Suppressor macrophage treated with lipopolysaccharide for 1 hour (primary cell): ENCODE measurements at places on chromosomes 7 and 10.
A peak's percentile ranks its signal among the peaks of the same experiment; 100 is the strongest.

- DNase-seq: no peak
Observed at GRCh38 chr10:78944723-78945312, 123.9 kb upstream of the ZMIZ1 start.

- peak; percentile 58 for DNase-seq
Observed at GRCh38 chr10:96290368-96291133, 13.7 kb upstream of the DNTT start.

- peak; percentile 71 for DNase-seq
Observed at GRCh38 chr10:116741391-116742351, 695 bp downstream of the HSPA12A start.

GRCh38 chr7:140350056-140350455, 48.3 kb downstream of the SLC37A3 start:
- DNase-seq: no peak

DNA sequence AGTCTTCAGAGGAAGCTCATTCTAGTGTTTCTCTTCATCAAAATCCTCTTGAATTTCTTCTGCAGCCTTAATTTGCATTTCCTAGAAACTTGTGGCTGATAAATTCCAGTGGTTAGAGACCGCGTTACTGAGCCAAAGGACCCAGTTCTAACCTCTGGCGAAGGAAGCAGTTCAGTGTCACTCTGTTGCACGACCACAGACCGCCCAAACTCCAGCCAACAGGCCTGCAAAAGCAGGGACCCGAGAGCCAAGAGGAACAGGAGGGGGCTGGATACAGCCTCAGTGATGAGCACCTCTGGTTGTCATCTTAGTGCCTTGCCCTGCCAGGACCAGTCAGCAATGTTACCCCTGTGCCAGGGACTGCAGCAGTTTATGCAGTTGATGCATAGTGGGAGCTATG, 70.0 kb downstream of the AFAP1L2 start:
- DNase-seq: no peak

GRCh38 chr7:45028920-45029344, 28.9 kb downstream of the CCM2 start:
- no peak for DNase-seq

DNA sequence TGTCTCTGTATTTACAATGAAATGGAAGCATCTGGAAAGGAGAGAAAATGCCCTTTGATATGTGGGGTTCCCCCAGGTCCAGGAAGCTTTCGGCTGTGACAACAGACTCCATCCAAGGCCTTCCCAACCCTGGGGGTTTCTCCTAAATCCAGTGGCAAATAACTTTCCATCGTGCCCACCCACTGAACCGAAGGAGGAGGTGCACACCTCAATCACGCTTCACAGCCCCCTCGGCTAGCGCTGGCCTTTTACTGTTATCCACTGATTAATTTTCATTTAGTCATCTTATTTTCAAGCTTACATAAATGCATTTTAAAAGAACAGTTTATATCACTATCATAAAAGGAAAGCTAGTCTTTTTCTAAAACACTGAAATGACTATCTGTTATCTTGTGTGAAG, 286.8 kb upstream of the ZMIZ1 start:
- DNase-seq: no peak

DNA sequence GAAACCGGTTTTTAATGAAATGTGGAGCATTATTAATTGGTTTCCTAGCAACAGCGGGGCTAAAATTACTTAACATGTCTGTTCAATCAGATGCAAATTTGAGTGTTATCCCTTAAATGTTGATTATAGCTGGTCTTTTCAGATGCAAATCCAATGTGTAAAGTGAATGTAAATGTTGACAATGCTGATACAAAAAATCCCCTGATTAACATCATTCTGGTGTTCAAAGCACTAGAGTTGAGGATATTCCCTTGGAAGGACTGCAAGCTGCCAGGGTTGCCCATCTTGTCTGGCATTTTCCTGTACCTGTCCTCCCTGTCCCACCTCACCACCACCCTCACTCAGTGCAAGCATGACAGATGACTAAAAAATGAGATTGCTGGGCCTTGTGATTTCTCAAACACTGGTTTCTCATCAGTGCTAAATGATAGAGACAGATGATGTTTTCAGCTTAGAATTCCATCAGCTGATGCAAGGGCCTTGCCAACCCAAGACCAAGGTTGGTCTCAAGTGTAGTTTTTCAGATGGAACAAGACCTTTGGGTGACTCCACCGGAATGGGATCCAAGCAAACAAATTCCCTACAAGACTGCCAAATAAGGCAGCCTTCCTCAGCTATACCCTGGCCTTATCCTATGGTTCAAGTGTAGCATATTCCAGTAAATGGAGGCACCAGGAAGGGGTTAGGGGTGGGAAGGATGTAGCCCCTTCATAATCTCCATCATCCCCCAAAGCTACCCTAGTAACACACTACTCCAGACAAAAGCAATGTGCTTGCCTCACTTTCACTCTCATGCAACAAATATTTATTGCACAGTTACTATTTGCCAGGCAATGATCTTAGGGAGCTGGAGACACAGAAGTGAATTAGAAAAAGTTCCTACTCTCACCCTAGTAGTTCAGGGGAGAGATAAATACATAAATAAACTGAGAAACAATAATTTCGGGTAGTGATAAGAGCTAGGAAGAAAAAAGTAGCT, 54.9 kb downstream of the JAZF1 start:
- no peak for DNase-seq

- DNase-seq: no peak
Observed at GRCh38 chr10:72906446-72906845, 12.9 kb downstream of the OIT3 start.

DNA sequence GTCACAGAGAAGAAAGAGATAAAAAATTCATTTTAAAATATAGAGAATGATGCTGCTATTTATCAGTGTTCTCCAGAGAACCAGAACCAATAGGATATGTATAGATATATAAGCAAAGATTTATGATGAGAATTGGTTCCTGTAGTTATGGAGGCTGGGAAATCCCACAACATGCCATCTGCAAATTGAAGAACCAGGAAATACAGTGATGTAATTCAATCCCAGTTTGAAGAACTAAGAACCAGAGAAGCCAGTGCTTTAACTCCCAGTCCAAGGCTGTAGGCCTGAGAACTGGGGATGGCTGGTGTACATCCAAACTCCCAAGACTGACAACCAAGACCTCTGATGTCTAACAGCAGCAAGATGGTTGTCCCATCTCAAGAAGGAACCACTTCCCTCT, 192.9 kb upstream of the PLXDC2 start:
- DNase-seq: peak; percentile 43

DNA sequence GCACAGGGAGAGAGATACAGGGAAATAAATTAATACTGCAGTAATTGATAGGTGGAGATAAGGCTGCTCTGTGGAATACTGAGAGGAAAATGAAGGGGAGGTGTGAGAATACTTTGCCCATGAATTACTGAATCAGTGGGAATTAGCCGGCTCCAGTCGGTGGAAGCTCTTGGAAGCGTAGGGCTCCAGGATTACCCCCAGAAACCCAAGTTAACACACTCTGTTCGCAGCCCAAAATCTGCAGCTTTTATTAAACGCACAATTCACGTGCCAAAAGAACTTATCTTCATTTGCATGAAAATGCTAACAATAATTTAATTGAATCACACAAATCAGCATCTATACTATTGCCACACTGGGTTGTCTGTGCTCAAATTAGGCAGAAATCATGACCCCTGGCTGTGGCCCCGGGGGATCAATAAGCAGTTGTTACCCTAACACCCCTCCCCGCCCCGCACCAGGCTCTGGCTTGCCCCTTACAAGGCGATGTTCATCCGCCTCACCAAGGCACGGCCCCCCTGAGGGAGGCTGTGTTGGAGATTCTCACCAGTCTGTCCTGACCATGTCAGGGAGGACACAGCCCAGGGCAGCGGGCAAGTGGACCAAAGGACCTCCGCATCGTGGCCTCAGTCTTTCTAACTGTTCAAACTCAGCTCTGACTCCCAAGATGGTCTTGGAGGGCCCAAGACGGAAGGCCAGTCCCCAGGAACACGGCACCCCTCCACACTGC, 48.4 kb upstream of the MGMT start:
- no peak for DNase-seq

GRCh38 chr7:112018305-112019030, 187.7 kb downstream of the DOCK4 start:
- DNase-seq: no peak

DNA sequence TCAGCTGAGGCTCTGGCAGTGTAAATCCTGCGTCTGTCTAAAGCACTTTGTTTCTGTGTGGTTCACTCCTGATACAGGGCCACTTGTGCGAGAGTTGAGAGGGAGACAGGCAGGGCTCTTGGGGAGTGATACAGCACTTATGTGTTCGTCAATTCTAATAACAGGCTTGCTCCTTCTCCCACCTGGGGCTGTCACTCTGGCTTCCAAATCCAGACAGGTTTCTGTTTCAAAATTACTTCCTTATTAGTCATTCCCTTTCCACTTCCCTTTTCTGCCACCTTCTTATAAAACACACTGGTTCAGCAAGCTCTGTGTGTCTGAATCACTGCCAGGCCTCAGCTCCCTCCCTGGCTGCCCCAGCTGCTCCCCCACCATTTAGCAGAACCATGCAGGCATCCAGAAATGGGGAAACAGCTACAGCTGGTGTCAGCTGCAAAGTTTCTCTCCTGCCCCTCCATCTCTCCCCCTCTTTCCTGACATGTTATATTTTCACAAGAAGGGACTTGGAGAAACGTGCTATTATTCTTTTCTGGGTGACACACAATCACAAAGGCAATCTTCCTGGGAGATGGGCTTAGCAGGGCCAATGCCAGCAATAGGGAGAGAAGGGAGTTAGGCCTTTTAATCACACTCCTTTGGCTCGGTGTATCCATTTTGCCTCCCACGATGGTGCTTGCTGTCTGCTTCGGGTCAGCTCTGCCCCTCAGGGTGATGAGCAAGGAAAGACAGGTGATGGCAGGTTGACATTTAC, 58.4 kb upstream of the ZNRF2 start:
- DNase-seq: peak; percentile 95

DNA sequence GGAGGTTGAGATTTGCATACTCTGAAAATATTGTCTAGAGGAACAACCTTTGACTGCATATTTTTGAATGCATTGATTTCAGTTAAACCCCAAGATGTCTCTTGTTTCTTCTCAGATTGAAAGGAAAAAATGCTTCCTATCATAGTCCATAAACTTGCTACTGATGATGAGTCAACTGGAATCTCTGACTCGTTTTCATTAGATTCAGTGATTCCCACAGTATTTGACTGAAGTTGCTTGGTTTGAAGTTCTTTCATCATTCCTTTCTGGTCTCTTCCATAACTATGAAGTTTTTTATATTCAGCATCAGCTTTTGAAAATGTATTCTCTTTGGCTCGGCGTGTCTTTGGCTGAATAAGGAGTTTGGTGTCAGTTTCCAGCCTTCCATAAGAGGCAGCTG, 10.7 kb downstream of the PEX1 start:
- DNase-seq: no peak

- no peak for DNase-seq
Observed at GRCh38 chr7:21154614-21155013, 273.3 kb upstream of the SP4 start.

DNA sequence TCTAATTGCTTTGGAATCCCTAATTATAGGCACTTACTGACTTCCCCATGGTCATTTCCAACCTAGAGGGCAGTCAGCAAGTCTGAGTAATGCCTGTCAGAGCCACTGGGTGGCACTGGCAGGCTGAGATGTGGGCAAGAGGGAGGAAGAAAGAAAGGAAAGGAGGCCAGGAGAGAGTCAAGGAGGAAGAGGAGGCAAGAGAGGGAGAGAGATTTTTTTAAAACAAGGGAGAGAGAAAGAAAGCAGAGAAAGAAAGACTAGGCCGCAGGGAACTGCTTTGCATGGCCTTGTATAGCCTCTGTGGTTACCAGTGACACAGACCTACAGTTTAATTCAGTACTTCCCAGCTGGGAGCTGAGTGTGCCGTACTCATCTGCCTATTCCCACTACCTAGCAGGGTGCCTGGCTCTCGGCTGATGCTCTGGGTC, 210.4 kb upstream of the ADO start:
- DNase-seq: peak; percentile 76

DNA sequence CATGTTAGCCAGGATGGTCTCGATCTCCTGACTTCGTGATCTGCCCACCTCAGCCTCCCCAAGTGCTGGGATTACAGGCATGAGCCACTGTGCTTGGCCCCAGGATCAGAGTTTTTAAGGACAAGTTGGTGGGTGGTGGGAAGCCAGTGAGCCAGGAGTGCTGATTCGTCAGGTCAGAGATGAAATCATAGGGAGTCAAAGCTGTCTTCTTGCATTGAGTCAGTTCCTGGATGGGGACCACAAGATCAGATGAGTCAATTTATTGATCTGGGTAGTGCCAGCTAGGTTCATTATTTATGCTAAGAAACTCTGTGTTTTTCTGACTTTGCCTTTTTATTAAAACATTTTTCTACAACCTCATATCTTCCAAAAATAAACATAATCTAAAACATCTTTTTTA, 423.8 kb downstream of the ARL4A start:
- no peak for DNase-seq

DNA sequence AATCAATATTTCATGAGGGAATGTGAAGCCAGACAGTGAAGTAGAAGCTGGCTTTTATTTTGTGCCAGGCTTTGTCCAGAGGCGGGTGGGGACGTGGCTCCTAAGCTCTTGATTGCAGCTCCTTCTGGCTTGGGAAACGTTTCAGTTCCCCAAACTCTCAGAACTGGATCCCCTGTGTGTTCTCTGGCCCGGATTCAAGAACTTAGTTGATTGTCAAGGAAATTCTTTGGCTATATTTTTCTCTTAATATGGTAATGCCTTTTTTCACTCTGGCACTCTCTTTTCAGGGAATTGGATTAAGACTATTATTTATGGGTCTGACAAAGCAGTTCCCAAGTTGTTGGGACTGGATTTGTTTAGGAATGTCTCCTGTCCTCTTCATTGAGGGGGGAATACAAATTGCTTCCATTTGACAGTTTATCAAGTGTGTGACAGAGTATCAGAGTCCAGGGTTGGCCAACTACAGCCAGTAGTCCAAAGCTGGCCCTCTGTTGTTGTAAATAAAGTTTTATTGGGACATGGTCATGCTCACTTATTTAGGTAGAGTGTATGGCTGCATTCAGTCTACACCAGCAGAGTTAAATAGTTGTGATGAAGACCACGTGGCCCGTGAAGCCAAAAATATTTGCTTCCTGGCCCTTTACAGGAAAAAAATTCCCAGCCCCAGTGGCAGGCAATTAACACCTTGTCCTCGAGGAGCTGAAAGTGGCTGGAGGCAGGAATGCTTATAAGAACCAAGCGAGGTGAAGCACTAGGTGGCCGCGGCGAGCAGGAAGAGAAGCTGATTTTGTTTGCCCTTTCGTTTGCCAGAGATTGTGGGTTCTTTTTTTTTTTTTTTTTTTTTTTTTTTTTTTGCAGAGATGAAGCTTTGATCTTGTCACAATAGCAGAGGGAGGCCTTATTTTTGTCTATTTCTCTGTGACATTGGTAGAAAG, 34.3 kb downstream of the HTRA1 start:
- DNase-seq: no peak

GRCh38 chr10:128017822-128018221, 108.4 kb downstream of the MKI67 start:
- DNase-seq: no peak

GRCh38 chr7:126150278-126150958, 1102.3 kb downstream of the GRM8 start:
- DNase-seq: no peak

- no peak for DNase-seq
Observed at GRCh38 chr7:150896562-150897209, 44.4 kb downstream of the AOC1 start.
